Cortex of kidney (tissue), 1 donor: ENCODE measurements at places on chromosomes 13 and 19.

- no peak for DNase-seq
These were observed 239.7 kb upstream of the ZNF507 start for GRCh38 chr19:32105527-32106310.

DNA sequence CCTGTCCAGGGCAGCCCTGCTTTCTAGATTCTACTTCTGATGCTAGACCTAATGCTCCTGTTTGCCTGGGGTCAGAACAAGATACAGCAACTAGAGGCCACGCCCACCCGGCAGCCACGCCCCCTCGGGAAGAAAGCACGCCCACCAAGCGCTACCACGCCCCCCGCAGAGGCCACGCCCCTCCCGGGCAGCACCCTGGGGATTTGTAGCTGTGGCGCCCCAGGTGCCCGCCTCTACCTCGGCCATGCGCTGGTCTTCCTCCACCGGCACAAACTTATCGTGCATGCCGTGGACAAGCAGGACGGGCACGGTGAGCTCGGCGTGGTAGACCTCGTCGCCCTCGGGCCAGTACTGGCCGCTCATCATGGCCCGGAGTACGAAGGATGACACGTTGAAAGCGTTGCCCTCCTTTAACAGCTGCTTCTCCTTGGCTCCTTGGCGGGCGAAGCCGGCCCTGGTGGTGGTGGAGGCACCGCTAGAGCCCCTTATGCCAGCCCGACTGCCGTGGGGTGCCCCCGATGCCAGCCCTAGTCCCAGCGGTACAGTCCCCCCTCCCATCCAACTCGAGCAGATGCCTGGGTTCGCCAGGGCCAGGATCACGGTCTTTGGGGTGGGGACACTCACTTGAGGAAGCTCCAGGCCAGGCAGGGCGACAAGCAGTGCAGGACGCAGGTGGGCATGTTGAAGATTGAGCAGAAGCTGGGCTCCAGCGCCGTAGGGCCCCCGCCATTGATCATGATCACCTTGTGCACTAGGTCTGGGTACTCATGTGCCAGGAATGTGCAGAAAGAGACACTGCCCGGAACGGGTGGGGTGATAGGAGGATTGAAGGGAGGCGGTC is 9.0 kb downstream of the ABHD8 start:
- no peak for DNase-seq

DNA sequence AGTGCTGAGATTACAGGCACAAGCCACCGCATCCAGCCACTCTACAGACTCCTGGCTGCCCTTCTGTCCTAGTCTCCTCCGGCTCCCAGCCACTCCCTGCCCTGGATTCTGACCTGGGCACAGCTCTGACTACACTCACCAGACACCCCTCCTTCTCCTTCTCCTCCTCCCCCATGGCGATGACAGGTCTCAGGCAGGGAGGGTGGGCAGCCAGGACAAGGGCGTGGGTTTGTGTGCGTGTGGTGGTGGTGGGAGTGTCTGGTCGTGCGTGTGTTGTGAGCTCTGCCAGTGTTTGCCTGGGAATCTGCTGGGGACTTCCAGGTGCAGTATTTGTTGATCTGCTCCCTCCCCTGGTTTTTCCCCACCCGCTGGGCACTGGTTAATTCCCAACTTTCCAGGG is 3.0 kb upstream of the NCCRP1 start:
- DNase-seq = no peak

DNA sequence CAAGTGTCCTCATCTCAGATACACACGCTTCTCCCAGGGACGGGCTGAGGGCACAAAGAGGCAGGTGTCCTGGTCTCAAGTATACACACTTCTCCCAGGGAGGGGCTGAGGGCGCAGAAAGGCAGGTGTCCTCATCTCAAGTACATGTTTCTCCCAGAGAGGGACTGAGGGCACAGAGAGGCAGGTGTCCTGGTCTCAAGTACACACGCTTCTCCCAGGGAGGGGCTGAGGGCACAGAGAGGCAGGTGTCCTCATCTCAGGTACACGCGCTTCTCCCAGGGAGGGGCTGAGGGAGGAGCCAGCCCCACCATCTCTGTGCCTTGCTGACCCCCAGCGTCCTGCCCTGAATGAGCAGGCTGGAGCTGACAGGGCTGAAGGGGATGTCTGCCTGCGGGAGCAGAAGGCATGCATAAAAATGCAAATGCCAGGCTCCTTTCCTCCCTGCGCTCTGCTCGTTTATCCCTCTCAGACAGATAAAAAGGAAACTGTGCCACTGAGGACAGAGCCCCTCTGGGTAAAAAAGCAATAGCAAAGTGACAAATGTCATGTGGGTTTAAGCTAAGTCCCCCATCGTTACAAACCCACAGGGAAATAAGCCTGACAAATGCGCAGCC is 96.1 kb upstream of the UQCRFS1 start:
- DNase-seq = no peak

GRCh38 chr19:1438933-1439354 is 748 bp downstream of the RPS15 start:
- no peak for DNase-seq

- no peak for DNase-seq
These were observed at the start of gene DAZAP1 for GRCh38 chr19:1407528-1408299. DAZAP1 (plus strand) TSS chr19:1407586; CDS start chr19:1407774, 188 bp downstream.

GRCh38 chr13:49620170-49620621 is 8.1 kb upstream of the ARL11 start:
- no peak for DNase-seq

GRCh38 chr19:34678085-34678412 is 571 bp downstream of the ZNF302 start:
- no peak for DNase-seq

- no peak for DNase-seq
These were observed 53.8 kb downstream of the EPS15L1 start for GRCh38 chr19:16417660-16418596.

DNA sequence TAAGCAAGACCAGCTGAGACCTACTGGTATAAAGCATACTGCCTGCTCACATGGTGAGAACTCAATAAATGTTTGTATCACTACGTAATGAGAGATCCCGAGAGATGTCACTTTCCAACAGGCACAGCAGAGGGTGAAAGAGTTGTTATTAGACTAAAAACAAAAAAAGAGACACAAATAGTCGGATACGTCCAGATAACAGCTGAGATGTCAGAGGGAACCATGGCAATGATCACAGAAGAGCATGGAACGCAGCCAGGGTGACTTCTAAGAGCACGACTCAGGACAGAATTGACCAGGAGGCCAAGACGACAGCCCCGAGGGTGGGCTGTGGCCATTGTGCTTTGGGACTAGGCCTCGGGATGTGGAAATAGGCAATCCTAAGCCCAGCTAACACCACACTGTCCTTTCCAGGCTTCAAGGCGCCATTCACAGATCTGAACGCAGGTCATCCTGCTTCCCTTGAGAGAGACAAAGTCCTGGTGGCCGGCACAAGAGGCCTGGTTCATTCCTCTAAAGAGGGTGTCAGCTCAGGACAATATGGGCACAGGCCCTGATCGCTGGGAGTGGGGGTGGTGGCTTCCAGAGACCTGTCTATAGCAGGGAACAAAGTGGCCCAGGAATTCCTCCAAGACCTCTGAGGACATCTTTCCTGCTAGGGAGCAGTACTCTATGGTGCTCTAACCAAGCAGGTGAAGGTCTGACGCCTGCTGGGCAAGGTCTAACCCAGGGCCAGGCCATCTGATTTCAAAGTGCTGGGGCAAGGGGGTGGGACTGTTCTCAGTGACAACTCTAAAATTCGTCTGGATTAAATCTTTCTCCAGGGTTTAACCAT is 3.2 kb downstream of the SH3GL1 start:
- no peak for DNase-seq

DNA sequence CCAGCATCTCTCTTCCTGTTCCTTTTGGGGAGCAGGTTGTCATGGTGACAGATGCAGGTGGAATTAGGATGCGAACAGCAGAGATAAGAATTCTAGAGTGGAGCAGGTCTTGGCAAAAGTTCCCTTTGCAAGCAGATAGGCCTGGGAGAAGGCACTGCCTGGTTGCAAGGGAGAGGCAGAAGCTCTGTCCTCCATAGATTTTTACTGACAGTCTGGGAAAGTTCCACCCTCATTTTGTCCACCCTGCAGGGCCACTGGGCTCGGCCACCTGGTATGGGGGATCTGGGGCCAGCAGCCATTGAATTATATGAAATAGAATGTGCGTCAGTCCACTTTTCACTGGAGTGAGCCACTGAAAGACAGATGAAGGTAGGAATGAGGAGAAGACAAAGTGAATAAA is 141.7 kb downstream of the IER2 start:
- DNase-seq = no peak
